ENCODE measurements at places on chromosomes 6 and 20.

DNA sequence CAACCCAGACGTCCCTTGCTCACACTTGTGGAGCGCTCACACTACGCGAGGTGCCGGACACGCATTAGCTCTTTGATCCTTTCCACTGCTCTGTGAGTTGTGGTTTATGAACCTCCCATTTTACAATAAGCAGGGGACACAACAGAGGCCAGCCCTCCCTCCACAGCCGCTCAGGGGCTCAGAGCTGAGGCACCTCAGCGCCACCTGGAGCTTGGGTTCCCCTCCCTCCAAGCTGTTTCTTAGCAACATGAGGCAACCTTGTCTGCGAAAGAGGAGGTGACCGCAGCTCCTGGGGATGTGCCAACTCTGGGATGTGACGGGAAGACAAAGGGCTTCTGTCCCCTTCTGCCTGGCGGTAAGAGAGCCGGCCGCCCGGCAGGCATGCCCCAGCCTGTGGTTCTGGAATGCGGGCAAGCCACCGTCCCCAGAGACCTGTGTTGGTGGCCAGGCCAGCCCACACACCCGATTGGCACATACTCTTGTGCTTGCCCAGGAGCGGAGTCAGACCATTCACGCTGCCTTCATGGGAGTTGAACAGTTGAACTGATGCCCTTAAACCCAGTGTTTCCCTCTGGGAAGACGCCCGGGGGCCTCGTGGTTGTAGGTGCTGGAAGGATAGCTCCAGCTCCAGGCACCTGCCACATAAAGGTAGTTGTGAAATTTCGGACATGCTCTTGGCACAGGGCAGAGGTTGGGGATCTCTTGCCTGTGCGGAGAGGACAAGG is 44.5 kb downstream of the RBM38 start:
- peak; percentile 29 for DNase-seq

GRCh38 chr20:54132612-54133433 is 41.0 kb downstream of the CYP24A1 start:
- DNase-seq = peak; percentile 97

- no peak for DNase-seq
Measured at GRCh38 chr6:36141961-36142360, 11.6 kb downstream of the MAPK13 start.

GRCh38 chr20:16608277-16608650 is 35.0 kb upstream of the KIF16B start:
- no peak for DNase-seq

GRCh38 chr20:10673176-10673841 is 490 bp downstream of the JAG1 start:
- DNase-seq = no peak

DNA sequence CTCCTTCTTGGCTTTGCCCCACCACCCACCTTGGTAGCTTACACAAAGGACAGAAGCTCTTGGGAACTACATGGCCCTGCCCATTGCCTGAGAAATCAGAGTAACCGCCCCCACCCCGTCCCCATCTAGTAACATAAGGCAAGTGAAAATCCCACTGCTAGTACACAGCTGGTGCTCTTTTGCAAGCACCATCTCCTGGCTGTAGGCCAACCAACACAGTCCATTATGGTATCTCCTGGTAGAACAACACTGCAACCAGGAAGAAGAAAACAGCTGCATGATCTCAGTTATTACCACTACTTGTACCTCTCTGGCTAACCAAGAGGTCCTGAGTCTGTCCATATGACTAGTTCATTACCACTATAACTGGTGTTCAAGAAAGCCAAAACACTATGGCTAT is 841.1 kb upstream of the MANEA start:
- DNase-seq = no peak

DNA sequence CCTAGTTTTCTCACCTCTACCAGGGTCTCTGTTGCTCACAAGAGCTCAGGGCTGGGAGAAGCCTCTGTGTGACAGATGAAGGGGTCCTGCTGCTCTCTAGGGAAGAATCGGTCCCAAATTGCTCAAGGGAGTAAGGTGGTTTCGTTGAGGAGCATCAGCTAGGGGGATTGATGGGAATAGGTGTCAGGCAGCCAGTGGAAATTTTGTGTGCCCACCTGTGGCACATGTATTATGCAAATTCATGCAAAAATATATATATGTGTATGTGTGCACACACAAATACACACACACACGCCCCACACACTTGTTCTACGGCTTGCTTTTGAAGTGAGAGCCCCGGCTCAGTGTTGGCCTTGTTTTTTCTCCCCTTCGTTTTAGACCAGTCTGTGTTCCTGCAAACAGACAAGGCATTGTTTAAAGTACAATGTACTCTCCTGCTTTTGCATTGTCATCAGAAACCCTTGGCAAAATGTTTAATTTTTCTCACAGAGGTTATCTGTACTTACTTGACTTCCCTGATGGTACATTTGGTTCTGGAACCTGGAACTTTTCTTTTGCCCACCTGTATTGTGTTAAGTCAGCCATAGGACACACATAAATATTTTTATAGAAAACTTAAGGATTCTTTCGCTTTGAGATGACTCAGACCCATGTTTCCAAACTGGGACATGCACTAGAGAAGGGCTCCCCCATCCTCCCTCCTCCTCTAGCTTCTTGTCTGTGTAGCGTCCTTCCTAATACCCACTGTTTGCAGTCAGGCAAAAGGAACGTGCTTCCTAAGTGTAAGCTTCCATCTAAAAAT is 26.7 kb downstream of the FOXO3 start:
- peak; percentile 80 for DNase-seq

DNA sequence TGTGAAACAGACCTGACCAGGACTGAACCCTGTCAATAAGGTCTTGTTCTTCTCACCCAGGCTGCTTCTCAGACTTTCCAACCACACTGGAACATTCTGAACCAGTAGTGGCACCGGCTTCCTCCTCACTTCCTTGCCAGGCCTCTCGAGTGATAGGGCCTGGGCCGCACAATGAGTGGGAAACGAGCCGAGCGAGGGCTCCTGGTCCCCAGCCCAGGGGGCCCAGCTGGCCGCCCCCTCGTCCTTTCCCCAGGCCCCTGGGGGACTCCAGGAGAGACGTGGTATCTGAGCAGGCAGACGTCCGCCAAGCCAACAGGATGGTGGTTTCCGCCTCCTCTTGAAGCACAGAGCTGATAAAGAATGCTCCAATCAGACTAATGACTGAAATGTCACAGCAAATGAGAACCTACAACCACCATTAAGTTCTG is 117.9 kb downstream of the GMDS start:
- no peak for DNase-seq

DNA sequence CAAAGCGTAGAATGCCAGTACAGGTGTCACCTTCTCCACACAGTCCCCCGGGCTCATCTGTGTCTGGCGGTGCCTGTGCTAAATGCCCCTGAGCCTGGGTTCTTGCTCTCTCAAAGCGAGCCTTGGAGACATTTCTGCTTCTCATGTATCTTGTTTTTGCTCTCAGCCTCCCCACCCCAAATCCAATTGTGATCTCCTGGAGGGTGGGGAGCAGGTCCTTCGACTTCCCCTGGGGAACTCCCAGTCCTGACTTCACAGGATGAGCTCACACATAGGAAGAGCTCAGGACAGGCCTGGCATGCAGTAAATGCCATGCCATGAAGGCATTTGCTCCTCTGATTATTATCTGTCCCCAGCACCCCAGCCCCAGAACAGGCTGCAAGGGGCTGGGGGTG is 58.1 kb downstream of the NOL4L start:
- DNase-seq = no peak

GRCh38 chr20:49356676-49357075 is 78.8 kb upstream of the ZNFX1 start:
- no peak for DNase-seq

- no peak for DNase-seq
Measured at GRCh38 chr6:317060-317447, 24.8 kb downstream of the DUSP22 start.

- no peak for DNase-seq
Measured at GRCh38 chr6:84977363-84977705, 212.9 kb upstream of the TBX18 start.

DNA sequence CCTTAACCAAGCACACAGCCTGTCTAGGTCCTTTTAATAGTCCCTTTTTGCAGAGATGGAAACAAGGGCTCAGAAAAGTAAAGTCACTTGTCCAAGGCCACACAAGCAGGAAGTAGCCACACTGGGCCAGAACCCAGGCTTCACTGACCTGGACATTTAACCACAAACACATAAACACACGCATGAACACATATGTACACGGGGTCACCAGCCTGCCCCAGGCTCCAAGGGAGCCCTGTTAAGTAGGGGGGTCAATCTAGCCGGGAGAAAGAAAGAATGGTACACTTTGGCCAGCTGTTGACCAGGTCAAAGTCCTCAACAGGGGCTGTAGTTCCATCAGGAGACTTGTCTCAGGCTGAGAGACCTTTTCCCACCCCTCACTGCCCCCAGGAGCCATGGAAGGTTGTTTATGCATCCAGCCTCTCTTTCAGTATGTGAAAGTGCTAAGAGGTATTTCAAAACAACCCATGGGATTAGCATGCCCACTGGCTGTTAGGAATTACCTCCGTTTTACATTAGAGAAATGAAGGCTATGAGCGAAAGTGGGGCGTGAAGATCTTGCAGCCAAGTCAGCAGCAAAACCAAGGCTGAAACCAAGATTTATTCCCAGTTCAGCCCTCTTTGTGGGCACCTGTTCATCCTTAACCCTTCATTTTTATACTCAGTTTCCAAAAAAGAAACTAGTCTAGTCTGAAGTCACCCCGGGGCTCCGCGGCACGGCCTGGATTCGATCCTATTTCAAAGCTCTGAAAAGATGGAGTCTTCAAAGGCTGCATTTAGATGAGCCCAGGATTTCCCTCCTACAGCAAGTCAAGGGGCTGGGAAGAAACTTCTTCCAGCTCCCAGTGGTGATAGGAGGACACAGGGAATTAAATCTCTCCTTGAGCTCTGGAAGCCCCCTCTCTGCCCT is 9.8 kb downstream of the SDC4 start:
- no peak for DNase-seq

DNA sequence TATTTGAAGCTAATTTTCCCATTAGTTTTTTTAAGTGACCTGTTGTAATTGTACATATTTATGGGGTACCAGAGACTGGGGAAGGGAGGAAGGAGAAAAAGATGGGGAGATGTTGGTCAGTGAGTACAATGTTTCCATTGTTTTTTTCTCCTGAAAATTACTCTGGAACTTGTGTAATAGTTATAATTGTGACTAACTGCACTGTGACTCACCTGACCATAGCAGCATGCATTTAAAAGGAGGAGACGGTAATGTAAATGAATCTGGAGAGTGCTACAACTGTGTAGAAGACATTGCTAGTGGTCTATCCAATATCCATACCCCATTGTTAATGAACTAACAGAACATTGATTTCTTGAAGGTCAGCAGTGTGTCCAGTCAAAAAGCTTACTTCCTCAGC is 133.4 kb downstream of the RFPL4B start:
- DNase-seq = peak; percentile 66

- no peak for DNase-seq
Measured at GRCh38 chr6:48280035-48280620, 169.1 kb upstream of the PTCHD4 start.

GRCh38 chr6:111087871-111088667 is 766 bp downstream of the SLC16A10 start:
- no peak for DNase-seq

DNA sequence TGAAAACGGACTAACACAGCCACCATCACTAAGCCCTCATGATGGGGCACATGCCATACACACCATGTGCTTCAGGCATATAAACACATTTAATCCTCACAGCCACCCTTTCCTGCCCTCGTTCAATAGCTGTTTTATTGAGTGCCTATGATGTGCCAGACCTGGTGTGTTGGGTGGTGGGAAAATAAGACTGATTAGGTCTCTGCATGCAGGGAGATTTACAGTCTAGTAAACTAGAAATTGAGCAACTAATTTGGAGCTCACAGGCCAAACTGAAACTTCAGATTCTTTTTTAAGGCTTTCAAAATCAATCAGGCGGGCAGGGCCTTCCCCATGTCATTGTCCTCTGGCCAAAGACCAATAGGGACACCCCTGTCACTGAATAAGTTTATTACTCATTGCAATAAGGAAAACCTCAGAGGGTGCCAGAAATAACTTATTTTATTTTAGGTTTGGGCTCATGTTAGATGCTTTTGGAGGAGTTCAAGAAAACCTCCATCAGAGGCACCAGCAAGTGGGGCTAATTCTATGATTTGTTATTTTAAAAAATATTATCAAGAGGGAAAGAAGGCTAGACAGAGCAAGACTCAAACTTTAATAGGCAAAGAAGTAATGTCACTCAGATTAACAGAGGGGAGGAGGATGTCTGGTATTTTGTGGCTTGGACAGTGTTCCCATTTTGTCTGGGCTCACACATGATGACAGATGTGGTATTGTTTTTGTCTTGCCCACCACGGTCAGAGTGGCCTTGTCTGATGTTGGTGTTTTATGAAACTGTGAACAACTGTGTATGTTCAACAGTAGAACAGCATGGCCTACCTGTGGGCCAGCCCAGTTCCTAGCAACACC is 12.0 kb downstream of the ZFP64 start:
- DNase-seq = no peak

DNA sequence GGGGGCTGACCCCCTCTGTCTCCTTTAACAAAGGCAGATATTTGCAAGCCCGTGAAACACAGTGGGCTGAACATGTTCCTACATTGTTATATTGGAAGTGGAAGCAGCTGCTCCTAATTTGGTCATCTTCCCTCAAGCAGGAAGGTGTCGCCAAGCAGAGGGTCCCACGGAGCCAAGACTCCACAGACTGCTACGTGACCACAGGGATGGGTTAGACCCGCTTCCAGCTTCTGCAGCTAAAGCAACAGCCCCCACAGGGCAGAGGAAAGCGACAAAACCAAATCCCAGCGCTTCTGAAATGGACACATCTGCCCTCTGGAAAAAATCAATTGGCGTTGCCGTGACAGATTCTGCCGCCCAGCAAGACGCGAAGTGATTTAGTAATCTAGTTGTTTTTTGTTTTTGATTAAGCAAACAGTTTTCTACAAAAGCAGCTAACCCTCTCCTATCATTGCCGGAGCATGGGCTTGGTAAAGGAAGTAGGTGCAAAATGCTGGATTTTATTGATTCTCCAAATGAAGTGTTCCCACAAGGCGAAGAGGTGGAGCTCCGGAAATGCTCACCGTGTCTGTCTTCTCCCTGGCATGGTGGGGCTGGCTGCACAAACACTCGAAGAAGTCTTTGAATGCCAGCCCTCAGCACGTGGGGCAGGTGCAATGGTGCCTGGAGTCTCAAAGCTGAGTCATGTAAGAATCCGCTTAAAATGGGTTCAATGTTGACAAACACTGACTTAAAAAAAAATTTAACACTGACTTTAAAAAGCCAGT is 79.4 kb upstream of the FRMD1 start:
- peak; percentile 7 for DNase-seq

GRCh38 chr6:2215342-2215741 is 30.1 kb downstream of the GMDS start:
- DNase-seq = peak; percentile 86

GRCh38 chr20:32365564-32365963 is 7.4 kb downstream of the ASXL1 start:
- no peak for DNase-seq
